ENCODE measurements at places on chromosomes 13 and 19.
A peak's percentile ranks its signal among the peaks of the same experiment; 100 is the strongest.

GRCh38 chr13:88360761-88361160, 689.6 kb downstream of the SLITRK5 start:
- DNase-seq = no peak
- H3K4me3 ChIP-seq = no peak overlapping the region
- no peak overlapping the region for H3K27ac ChIP-seq

DNA sequence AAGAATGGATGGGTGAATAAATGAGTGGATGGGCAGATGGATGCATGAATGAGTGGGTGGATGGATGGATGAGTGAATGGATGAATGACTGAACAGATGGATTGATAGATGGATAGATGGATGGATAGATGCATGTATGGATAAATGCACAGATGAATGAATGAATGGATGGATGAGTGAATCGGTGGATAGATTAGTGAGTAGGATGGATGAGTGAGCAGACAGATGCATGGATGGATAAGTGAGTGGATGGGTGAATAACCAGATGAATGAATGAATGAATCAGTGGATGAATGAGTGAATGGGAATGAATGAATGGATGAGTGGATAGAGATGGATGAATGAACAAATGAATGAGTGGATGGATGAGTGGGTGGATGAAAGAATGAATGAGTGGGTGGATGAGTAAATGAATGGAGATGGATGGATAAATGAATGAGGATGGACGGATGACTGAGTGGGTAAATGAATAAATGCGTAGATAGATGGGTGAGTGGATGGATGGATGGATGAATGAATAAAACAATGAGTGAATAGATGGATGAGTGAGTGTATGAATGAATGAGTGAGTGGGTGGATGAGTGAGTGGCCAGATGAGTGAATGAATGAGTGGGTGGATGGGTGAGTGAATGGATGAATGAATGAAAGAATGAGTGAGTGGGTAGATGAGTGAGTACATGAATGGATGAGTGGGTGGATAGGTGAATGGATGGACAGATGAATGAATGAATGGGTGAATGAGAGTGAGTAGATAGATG, 13.0 kb downstream of the GAS6 start:
- no peak for DNase-seq
- H3K27ac ChIP-seq = no peak overlapping the region
- H3K4me3 ChIP-seq = no peak overlapping the region
- H3K4me1 ChIP-seq = peaks cover 27% of the 10 kb centered on the region

GRCh38 chr19:47514869-47515588, at the start of gene NAPA:
Gene NAPA (minus strand): TSS chr19:47515063. CDS start chr19:47514940, 123 bp downstream.
- H3K27ac ChIP-seq = peak within 1 kb of the TSS; percentile 64
- no peaks in the 10 kb centered on the region for H3K36me3 ChIP-seq
- H3K4me3 ChIP-seq = peak within 1 kb of the TSS; percentile 95
- H3K27me3 ChIP-seq = no peaks in the 10 kb centered on the region

- H3K4me3 ChIP-seq = no peak overlapping the region
- no peaks in the 10 kb centered on the region for H3K27me3 ChIP-seq
- peaks cover under 1% of the 10 kb centered on the region for H3K4me1 ChIP-seq
Measured at GRCh38 chr19:16901491-16902175, 12.8 kb downstream of the F2RL3 start.

- H3K36me3 ChIP-seq = no peaks in the 10 kb centered on the region
- no peaks in the 10 kb centered on the region for H3K4me1 ChIP-seq
- H3K4me3 ChIP-seq = no peak overlapping the region
Measured at GRCh38 chr13:50599927-50600326, 243.6 kb downstream of the DLEU7 start.
